ENCODE measurements at places on chromosomes 5 and 9. TPM values are rescaled to one million over a fixed set of nuclear protein-coding genes. Genes with fewer than 3 reads are reported as not detected.
A peak's percentile ranks its signal among the peaks of the same experiment; 100 is the strongest.

The HNRNPA0 gene
- 14.7 TPM for total RNA-seq

- peak; percentile 65 for DNase-seq
These were observed 33.5 kb downstream of the ELOVL7 start for GRCh38 chr5:60810438-60811085.

GRCh38 chr9:136328622-136329041 lies 1.3 kb downstream of the GPSM1 start:
- DNase-seq, result no peak

GRCh38 chr9:24011881-24012280 lies 185.8 kb upstream of the ELAVL2 start:
- no peak for DNase-seq

DNA sequence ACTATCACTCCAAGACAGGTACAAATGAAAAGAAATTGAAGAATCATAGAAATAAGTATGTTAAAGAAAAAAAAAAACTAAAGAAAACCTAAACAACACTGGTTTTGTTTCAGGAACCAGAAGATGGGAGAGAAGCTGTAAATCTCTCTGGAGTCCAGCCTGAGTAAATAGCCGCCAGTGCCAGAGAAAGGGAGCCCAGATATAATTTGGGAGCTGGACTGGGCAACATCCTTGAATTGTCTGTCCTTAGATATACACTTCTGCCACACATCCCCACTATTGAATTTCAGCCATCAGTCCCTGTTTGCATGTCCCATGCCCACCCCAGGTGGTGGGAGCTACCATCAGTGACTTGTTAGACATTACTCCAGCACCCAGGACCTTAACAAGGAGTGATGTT lies 979.6 kb downstream of the DTWD2 start:
- no peak for DNase-seq

Measured in kidney epithelial cell (primary cell).